Activated CD4-positive, alpha-beta memory T cell treated with anti-CD3 and anti-CD28 coated beads, Interleukin-2, amount 10 ng/mL, durations not matched to agents 7 days and 5 days (primary cell): ENCODE measurements at places on chromosomes 3 and 15.

- DNase-seq, result no peak
Measured at GRCh38 chr3:22594990-22595389, 608.1 kb upstream of the UBE2E2 start.

DNA sequence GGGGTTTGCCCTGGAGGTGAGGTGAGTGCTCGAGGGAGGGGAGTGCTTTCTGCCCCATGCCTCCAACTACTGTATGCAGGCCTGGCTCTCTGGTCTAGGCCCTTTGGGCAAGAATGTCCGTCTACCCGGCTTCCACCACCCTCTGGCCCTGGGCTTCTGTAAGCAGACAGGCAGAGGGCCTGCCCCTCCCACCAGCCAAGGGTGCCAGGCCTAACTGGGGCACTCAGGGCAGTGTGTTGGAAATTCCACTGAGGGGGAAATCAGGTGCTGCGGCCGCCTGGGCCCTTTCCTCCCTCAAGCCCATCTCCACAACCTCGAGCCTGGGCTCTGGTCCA, 9.4 kb downstream of the DLL4 start:
- no peak for DNase-seq

DNA sequence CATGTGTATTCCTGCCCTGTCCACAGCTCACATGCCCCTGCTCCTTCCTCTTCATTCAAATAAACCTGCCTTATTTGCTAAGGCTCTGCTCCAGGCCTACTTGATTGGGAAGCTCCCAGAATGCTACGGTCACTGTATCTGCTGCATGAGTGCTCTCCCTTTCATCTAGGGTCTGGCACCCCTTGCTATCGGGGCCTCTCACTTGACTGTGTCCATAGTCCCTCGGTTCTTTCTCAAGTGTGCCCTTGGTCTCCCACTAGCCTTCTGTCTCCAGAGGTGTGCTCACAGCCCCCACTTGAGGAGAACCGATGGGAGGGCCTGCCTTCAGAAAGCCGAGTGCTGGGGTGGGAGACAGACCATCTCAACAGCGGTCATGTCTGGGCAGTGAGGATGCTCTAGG, 57.4 kb upstream of the NMNAT3 start:
- DNase-seq, result no peak

DNA sequence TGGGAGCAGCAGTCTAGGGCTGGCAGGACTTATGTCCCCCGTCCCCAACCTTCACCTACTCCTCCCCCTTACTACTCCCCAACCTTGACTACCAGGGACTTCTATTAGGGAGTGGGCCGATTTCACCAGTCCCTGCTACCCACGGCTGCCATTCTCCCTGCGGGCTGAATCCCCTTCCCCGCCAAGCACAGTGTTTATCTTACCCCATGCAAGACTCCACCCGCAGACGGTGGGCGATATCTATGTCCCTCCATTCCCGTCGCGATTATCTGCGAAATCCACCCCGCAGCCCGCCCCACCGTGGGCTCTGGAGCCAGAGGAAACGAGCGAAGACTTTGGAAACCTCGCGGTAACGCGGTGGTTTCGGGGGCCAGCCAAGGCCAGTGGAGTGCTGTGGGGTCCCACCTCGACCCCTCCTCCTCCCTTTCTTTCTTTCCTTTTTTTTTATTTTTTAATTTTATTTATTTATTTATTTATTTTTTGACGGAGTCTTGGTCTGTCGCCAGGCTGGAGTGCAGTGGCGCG, 4.7 kb downstream of the ISLR2 start:
- DNase-seq, result no peak

DNA sequence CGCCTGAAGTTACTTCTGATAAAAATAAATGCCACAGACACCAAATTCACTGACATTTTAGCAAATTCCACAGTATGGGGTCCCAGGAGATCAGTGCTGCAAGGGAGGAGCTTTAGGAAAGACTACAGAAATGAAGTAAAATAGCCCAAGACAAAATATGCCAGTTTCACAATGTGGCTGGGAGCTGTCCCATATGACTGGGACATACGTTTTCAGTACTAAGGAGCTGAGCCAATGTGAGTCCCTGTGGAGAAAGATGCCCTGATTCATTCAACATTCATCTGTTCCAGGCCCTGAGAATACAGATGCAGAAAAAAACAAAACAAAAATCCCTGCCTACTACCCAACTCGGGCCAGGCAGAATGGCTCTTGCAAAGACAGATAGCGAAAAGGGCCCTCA, 63.4 kb upstream of the FAM174B start:
- DNase-seq, result no peak

- DNase-seq, result no peak
Measured at GRCh38 chr3:58725326-58725853, 58.8 kb upstream of the FAM3D start.
